Fibroblast of skin of scalp (primary cell): ENCODE measurements at places on chromosomes 2 and 18.

- no peak for DNase-seq
These were observed 72.1 kb upstream of the LMAN1 start for GRCh38 chr18:59431131-59431530.

DNA sequence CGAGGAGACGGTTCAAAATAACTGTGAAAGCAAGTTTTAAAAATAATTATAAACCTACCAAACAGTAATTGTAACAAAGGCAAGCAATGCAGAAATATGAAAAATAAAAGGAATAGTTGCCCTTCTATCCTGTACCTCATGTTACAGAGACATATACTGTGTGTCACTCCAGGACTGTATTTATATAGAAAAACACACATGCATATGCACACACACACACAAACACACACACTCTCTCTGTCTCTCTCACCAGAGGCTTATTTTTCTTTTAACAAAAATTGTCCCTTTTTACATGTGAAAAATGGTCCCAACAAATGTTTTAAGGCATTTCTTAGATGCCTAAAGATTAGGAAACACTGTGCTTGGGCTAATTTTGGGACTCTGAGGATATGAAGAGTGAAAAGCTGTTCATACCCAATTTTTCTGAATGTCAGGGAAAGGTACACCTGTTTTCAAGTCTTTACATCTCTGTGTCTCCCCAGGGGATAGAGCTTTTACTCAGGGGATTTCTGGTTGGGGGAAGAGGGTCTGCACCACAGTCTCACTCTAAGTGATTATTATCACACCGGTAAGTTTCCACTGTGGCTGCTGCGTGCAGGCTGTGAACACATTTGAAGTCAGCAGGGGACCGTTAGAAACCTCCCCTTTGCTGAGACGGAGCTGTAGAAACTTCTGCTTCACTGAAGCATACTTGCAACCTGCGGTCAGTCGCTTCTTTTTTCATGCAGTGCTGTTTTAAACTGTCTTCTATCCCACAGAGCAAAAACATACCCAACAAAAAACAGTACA, 51.4 kb upstream of the SPAG16 start:
- DNase-seq, result peak; percentile 22

- DNase-seq, result no peak
These were observed 515.3 kb downstream of the DSC3 start for GRCh38 chr18:30527226-30527625.

- peak; percentile 2 for DNase-seq
These were observed 288.2 kb downstream of the IKZF2 start for GRCh38 chr2:212863185-212863588.

- no peak for DNase-seq
These were observed 271.1 kb upstream of the VWC2L start for GRCh38 chr2:214139630-214140284.

DNA sequence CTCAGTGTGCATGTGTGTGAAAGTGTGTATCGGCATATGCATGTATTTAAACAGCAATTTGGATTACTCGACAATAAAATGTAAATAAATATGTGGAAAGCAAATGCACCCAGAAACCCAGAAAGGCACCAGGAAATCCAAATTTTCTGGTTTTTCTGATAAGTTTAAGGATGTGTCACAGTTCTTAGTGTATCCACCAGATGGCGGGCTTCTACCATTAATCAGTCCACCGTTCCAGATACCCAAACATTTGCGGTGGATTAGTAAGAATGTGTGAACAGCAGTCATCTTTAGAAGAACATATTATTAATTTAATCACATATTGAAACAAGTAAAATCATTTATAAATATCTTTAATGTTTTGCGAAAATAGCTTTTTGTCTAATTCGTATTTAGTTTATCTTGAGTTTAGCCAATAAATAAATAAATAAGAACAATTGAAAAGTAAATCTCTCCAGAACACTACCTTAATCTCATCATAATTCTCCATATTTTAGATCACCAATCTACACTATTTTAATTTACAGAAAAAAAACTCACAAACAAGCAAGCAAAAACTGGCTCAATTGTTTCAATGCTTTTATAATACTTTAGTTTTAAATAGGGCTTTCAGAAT, 298.9 kb downstream of the DSEL start:
- DNase-seq, result peak; percentile 70

DNA sequence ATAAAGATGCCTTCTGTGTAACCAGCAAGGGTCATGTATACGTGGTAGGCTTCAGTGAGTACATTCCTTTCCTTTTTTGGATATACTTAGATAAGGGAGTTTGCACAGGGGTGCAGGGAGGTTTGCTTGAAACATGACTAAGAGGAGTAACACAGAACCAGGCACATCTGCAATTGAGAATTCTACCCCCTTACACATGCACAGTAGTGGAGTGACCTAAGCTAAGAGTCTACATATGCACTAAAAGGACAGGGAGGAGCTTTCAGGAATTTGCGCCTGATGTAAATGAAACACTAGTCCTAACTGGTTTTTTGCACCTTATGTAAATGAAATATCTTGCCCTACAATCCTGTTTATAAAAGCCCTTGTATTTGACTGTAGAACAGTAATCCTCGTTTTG, 194.8 kb upstream of the NABP1 start:
- no peak for DNase-seq

- peak; percentile 67 for DNase-seq
These were observed 214.4 kb upstream of the EPAS1 start for GRCh38 chr2:46082531-46083485.

DNA sequence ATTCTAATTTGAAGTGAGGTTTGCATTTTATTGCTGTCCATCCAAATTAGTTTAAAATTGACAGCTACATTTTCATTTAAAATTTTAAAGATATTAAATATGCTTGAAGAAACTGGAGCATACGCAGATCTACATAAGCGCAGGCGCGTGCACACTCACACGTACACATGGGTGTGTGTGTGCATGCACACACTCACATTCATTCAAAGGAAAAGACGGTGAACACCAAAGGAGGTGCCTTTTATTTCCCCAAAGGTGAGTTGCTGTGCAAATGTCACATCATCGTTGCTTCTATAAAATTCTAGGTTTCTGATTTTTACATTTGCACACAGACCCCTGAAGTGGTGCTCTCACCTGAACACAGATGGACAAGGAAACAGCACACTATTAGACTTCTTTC, 194.2 kb downstream of the GRB14 start:
- no peak for DNase-seq

- no peak for DNase-seq
These were observed 18.2 kb upstream of the CRIM1 start for GRCh38 chr2:36337354-36337753.

DNA sequence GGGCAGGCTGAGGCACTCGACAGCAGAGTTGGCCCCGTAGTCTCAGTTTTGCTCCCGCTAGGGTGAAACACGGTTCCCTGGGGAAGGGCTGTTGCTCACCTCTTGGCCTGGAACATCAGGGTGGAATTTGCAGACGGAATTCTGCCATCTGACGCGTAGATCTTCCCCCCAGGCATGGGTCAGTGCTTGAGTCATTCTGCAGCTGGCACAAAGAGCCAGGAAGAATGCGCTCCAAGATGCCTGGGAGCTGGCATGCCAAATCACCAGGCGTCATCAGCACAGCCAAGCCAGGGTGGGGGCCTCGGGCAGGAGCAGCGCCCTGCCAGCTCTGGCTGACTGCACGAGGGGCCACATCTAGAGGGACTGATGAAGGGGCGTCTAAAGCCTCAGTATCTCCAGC, 42.7 kb downstream of the ODC1 start:
- DNase-seq, result peak; percentile 86

GRCh38 chr2:32363597-32363996, 6.8 kb downstream of the BIRC6 start:
- no peak for DNase-seq

GRCh38 chr2:1795261-1796231, 51.2 kb upstream of the PXDN start:
- DNase-seq, result peak; percentile 32

DNA sequence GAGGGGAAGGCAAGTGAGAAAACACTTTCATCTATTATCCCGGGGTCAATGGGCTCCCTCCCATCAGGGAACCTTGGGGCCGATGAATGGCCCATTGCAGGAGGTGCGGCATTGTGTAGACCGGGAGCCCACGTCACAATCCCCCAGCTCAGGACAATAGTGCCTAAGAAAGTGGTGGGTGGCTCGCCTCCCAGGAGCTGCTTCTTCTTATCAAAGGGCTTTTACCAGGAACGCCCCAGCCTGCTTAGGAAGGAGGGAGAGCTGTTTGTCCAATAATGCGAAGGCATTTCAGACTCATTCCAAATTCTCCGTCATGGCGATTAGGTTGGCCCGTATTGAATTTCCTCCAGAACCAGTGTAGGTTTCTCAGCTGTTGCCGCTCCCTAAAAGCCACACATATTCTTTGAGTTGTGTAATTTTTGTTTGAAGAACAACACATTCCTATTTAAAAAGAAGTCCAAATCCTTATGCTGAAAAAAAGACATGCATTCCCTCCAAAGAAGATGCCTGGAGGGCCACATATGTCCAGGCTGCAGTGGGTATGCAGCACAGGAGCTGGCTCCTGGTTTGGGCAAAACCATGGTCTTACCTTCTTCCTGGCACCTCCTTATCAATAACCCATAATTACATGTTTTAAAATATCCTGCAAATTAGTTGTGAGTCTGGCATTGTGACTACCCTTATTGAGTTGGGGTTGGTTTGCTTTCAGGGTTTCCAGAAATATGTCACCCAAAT, 264.7 kb downstream of the MYCN start:
- DNase-seq, result no peak

- DNase-seq, result no peak
These were observed 44.0 kb downstream of the ATP6V1C2 start for GRCh38 chr2:10765461-10765860.

- no peak for DNase-seq
These were observed 851.8 kb upstream of the CRIM1 start for GRCh38 chr2:35503738-35504199.

DNA sequence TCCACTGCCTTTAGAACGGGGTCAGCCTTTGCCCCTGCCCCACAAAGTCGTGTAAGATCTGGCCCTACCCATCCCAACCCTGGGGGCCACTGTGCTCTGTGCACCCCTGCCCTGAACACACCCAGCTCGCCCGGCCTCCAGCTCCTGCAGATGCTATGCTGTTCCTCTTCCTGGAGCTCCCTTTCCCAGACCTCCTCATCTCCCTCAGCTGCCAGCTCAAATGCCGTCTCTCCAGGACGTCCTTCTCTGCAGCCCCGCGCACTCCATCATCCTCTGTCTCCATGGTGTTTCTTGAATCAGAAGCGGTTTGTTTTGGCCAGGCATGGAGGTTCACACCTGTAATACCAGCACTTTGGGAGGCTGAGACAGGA, 94.1 kb downstream of the SH3BP4 start:
- DNase-seq, result no peak

DNA sequence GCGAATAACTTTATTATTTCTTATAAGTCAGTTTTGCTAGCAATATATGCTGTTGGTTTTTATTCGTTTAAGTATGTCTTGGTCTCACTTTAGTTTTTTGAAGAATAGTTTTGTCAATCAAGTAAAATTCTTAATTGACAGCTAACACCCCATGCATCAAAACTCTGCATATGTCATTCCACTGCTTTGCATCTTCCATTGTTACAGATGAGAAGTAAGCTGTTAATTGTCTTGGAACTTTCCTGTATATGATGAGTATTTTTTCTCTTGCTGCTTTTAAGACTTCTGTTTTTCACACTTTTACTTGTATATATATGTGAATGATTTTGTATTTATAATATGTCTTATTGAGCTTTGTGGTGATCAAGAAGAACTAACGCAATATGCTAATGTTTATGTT, 1048.4 kb downstream of the CNTNAP5 start:
- no peak for DNase-seq

GRCh38 chr2:27545348-27546141, 37.3 kb upstream of the ZNF512 start:
- peak; percentile 10 for DNase-seq

DNA sequence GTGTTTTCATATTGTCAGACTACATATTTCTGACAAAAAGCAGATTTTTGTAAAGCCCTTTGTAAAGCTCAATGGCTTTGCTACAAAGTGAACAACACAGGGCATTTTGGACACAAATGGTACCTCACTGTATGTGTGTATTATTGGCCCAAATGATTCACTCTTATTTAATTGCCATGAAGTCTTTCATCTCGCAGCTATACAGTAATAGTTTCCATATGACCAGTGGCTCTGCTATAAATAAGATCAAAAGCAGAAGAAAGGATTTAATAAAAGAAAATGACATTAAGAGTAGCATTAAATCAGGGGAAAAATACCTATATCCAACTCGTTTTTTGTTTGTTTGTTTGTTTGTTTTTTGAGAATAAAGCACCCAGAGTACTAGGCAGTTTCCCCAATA, 284.0 kb upstream of the CCDC68 start:
- no peak for DNase-seq

DNA sequence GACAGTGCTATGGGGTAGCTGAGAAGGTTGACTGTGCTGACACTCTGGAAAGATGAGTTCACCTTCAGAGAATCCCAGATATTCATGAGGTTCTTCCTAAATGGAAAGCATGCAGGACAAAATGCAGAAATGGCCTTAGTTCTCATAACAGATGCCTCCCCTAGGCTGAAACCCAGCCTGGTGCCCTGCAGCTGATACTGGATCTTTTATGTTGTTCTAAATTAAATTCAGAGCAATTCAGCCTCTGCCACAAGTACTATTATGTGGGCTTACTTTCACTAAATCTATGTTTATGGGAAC, 172.0 kb upstream of the SERPINE2 start:
- peak; percentile 50 for DNase-seq

GRCh38 chr2:19550750-19551149, 192.3 kb upstream of the OSR1 start:
- no peak for DNase-seq

GRCh38 chr2:71452565-71452964, 796 bp upstream of the DYSF start:
- peak; percentile 40 for DNase-seq

DNA sequence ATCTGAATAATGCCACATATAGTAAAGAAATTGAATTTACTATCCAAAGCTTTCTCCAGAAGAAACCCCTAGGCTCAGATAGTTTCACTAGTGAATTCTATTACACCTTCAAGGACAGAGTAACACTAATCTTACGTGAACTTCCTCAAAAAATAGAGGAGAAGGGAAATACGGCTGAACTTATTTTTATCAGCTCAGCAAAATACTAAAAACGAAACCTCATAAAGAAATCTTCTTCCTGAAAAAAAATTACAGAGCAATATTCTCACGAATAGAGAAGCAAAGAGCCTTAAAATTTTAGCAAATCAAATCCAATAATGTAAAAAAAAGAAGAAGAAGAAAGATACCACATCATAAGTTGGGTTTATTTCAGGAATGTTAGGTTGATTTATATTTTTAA, 14.7 kb downstream of the CAPN13 start:
- DNase-seq, result no peak

GRCh38 chr2:237200462-237200861, 114.8 kb downstream of the COPS8 start:
- no peak for DNase-seq
